SW 1271 (cell line): ENCODE measurements at places on chromosomes 6 and 20.
A peak's percentile ranks its signal among the peaks of the same experiment; 100 is the strongest.

DNA sequence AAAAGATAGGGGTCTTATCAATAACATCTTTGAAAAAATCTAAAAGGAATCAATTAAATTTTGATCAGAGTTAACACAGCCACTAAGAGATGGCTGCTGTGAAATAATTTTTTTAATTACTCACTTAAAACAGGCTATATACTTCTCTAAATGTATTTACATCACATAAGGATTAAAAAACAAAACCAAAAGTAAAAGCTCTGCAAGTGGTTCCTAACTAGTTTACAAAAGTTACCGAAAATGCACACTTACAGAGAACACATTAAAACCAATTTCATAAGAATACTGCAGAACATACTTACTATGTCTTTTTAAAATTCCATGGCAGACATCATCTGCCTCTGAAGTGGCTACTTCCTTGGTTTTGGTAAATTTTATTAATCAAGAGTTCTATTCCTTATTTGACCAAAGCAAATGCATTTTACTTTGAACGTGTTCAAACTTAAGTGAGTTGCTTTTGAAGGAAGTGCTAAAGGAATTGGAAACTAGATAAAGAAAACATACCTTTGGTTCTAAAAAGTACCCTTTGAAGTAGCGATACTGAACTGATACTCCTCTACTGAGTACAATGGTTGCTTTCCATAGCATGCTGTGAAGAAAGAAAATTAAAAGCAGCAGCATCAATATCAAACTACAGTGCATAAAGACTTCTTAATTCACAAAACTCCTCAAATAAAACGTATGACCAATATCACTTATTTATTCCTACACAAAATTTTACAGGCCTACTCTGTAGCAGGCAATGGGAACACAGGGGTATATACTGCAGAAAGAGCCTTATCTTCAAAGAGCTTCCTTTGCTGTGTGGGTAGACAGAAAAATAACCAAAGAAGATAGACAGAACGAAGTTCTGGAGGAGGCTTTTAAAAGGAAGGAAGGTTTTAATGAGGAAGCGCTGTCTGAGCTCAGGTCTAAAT lies 157.1 kb upstream of the SHLD1 start:
- no peak for DNase-seq

GRCh38 chr20:40522405-40522804 lies 166.6 kb downstream of the MAFB start:
- DNase-seq = no peak

- no peak for DNase-seq
These were observed 226.6 kb upstream of the MOCS1 start for GRCh38 chr6:40160826-40161225.

DNA sequence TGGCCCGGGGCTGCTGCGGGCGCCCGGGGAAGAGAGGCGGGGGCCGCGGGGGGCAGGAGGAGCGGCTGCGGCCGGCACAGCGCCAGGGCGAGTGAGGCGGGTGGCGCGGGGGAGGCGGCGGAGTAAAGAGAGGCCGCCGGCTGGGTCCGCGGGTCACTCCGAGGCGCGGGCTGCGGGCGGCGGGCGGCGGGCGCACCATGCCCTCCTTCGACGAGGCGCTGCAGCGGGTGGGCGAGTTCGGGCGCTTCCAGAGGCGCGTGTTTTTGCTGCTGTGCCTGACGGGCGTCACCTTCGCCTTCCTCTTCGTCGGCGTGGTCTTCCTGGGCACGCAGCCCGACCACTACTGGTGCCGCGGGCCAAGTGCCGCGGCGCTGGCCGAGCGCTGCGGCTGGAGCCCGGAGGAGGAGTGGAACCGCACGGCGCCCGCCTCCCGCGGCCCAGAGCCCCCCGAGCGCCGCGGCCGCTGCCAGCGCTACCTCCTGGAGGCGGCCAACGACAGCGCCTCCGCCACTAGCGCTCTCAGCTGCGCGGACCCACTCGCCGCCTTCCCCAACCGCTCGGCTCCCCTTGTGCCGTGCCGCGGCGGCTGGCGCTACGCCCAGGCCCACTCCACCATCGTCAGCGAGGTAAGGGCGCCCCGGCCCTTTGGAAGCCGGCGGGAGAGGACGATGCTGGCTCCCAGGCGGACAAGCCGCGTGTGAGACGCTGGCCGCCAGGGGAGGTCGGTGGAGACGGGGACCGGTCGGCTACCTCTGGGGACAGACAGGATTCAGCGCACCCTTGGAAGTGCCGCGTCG lies at the start of gene SLC22A3:
SLC22A3 (plus strand) TSS at position 156 of the 797 bp plus-strand sequence; CDS start at position 198, 42 bp downstream.
- no peak for DNase-seq

GRCh38 chr6:36594816-36595643 lies 868 bp downstream of the SRSF3 start:
- peak; percentile 66 for DNase-seq

- DNase-seq = no peak
These were observed 77.3 kb downstream of the DTD1 start for GRCh38 chr20:18665135-18665534.

- DNase-seq = no peak
These were observed 3.7 kb upstream of the RNASET2 start for GRCh38 chr6:166959911-166960608.

GRCh38 chr6:71364889-71365542 lies 76.4 kb downstream of the OGFRL1 start:
- DNase-seq = no peak

DNA sequence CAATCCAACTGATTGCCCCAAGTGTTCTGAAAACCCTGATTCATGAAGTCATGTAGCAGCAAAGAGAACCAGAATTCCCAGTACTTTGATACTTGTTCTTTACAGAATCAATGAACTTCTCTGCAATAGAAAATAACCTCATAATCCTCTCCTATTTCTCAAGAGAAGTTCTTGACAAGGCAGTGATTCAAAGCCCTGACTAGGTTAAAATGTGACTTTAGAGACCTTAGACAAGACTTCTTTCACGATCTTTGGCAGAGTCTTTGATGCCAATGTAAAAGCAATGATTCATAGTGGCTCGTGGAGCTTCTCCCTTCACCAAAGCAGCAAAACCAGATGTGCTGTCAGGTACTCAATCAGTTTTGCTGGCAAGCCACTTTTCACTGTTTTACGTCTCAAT lies 95.2 kb downstream of the CDK19 start:
- DNase-seq = no peak

DNA sequence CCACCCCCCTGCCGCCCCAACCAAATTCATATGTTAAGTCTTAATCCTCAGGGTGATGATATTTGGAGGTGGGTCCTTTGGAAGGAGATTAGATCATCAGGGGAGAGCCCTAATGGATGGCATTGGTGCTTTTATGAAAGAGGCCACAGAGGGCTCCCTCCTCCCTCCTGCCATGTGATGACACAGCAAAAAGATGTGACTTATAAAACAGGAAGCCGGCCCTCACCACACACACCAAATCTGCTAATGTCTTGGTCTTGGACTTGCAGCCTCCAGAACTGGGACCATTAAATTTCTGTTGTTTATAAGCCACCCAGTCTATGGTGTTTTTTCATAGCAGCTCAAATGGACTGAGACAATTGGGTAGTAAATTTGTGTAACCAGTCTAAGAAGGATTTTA lies 176.3 kb downstream of the ADGRG6 start:
- DNase-seq = no peak

GRCh38 chr6:151506761-151507160 lies 12.9 kb downstream of the CCDC170 start:
- DNase-seq = no peak
